ENCODE measurements at places on chromosomes 1 and 21.

GRCh38 chr1:22919341-22920025 lies 53.2 kb downstream of the LACTBL1 start:
- DNase-seq: no peak

DNA sequence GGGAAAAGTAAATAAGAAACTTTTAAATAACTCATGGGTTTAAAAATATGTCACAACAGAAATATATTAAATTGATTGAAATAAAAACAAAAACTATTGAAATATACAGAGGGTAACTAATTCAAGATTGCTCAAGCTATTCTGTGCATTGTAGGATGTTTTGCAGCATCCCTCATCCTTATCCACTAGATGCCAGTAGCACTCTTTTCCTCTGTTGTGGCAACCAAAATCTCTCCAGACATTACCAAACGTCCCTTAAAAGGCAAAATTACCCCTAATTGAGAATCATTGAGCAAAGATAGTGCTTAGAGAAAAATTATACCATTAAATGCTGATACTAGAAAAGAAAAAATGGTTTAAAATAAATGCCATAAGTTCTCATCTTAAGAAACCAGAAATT lies 682.6 kb downstream of the RWDD3 start:
- no peak for DNase-seq

- no peak for DNase-seq
Observed at GRCh38 chr1:206050655-206051235, 2.2 kb upstream of the RHEX start.

GRCh38 chr1:236425031-236425663 lies 31.1 kb downstream of the EDARADD start:
- no peak for DNase-seq

DNA sequence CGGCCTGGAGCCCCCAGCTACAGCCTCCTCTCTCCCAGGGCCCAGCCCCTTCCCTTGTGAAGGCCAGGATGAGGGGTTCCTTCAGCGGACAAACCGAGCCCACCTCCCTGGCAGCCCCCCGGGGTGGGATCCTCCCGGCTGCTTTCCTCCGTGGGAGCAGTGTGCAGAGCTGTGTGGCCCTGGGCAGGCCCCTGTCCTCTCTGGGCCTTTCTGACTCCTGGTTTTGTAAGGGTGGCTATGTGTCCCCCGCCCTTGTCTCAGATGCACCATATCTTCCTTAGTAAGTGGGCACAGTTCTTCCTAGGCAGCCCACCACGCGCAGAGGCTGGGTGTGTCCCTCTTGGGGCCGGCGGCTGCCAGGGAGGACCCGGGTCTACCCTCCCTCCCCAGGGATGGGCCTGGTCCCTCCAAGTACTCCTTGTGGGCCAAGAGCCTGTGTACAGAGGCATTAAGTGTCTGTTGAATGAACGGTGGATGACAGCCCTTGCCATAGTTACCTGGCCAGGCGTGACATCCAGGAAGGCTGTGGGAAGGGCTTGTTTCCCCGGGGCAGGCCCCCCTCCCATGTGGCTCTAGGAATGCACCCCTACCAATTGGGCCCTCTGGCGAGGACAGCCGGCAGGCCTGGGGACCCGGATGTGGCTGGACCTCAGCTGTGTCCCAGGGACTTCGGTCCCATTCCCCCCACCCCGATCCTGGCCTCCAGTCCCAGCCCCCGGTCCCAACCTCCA lies 3.8 kb downstream of the SMIM1 start:
- no peak for DNase-seq

GRCh38 chr1:192065087-192065486 lies 93.2 kb upstream of the RGS18 start:
- DNase-seq: no peak

GRCh38 chr1:212504171-212504803 lies 71.6 kb downstream of the NENF start:
- DNase-seq: no peak

GRCh38 chr1:31815752-31816500 lies at the start of gene SPOCD1:
TSS of gene SPOCD1 (minus strand) at chr1:31816022. CDS start at chr1:31815333, 689 bp downstream.
- DNase-seq: peak; percentile 92

- DNase-seq: no peak
Observed at GRCh38 chr1:101435831-101436511, 199.2 kb downstream of the S1PR1 start.

DNA sequence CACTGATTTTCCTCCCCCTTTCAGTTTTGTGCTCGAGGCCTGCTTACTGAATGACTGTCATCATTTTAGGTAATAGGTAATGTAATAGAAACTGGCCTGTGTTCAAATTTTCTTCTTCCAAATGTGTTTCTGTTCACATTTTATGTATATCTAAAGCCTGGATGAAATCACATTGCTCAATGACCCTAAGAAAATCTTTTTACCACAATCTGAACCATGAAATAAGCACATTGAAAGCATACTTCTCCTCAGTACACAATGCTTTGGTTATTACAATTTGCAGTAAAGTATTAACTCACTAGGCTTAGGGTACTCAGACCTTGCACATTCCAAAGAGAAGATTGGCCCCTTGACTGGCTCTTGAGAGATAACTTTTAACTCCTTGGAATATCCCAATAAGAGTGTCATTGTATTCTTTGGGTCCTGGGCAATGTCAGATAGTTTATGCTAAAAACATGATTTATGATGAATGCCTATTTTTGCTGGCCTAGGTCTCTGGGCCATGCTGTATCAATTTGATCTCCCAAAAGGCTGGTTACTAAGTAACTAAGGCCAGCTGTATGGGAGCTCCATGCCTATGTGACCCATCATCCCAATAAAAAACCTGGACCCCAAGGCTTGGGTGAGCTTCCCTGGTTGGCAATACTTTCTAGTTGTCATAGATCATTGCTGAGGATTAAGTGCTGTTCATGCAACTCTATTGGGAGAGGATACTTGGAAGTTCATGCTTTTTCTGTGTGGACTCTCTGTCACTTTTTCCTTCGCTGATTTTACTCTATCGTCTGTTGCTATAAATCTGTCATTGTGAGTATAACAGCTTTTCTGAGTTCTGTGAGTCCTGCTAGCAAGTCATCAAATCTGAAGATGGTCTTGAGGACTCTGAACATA lies 293.9 kb downstream of the GRIK1 start:
- no peak for DNase-seq

DNA sequence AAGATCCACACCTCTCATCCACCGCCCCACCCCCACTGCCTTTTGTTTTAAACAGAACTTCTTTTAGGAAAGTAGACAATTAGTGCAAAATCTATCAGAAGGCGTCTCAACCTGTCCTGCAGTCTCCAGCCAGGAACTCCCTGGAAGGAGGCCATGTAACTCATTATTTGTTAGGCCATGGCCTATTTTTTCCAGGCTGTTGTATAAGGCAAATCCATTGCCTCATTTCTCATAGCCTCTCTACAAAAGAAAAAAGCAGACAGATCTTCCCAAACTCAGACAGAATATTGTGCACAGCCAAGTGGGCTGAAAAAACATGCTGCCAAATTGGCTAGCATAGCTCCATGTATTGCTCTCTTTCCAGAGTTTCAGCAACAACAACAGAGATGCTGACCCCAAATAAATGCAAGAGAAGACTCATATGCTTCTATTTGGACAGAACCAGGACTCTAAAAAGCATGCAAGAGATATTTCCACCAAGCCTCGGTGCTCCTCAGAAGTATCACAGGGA lies 770.7 kb upstream of the CXADR start:
- no peak for DNase-seq

DNA sequence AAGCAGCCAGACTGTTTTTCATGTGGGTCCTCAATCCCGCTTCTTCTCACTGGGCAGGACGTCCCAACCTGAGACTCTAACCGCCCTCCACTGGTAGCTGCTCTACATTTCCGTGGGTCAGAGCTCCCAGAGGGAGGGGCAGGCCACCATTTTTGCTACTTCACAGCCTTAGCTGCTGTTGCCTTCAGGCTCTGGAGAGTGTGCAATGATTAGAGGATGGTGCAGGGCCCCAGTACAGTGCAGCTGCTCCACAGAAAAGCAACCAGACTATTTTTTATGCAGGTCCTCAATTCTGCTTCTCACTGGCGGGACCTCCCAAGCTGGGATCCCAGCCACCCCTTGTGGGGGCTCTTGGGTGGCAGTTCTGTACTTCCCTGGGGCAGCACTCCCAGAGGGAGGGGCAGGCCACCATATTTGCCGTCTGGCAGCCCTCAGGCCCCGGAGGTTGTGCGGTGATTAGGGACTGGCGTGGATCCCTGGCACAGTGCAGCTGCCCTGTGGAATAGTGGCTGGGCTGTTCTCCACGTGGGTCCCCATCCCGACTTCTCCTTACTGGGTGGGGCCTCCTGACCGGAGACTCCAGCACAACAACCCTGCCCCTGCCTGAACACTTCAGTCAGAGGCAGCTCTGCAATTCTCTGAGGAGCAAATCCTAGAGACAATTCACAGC lies 647.6 kb upstream of the PKN2 start:
- DNase-seq: no peak

- DNase-seq: peak; percentile 5
Observed at GRCh38 chr1:245888809-245889208, 618.3 kb downstream of the SMYD3 start.

DNA sequence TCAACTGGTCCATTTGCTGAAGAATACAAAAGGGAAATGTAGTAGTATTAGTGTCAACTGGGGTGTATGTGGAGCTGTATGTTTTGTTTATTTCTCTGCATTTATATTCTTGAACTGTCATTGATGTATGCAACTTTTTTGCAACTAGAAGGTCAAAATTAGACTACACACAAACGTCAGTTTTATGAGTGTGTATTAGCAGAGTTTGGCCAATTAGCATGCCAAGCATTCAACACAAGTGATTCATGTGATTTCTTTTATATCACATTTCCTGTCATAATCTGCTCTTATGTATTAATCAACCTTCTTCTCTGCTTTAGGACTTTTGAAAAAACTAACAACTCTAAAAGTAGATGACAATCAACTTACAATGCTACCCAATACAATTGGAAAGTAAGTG lies 211.1 kb downstream of the LRRC40 start:
- DNase-seq: no peak

DNA sequence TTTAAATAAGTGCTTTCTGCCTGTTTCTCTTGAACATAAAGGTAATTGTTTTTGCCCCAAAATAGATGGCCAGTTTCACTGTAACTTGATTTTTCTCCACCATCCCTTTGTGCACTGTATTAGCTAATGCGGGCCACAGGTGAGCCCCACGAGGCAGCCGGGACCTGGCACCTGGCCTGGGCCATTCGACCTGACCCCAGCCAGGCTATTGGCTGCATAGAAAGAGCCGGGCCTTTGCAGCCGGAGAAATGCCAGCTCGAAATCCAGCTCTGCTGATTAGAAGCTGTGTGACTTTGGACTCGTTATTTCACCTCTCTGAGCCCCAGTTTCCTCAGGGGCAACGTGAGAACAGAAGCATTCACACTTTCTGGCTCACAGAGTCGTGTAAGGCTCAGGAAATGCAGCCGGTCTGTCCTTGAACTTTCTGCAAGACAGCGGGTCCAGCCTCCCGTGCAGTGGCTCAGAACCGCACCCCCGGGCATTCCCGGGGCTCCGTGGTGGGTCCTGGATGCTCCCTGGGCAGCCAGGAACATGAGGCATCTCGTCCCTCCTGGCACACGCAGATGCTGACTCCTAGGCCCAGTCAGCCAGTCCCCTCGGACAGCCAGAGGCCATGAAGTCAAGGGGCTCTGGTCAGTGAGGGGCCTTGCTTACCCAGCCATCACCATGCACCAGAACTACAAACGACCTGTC lies 37.4 kb upstream of the ACTRT2 start:
- no peak for DNase-seq

- no peak for DNase-seq
Observed at GRCh38 chr1:57142169-57142568, 176.4 kb upstream of the C8B start.
